DMS53 (cell line): ENCODE measurements at places on chromosomes 4 and X.

- DNase-seq = peak; percentile 49
These were observed 62.9 kb upstream of the HOPX start for GRCh38 chr4:56744030-56744429.

- DNase-seq = no peak
These were observed 21.0 kb downstream of the PLS3 start for GRCh38 chrX:115581759-115582615.

DNA sequence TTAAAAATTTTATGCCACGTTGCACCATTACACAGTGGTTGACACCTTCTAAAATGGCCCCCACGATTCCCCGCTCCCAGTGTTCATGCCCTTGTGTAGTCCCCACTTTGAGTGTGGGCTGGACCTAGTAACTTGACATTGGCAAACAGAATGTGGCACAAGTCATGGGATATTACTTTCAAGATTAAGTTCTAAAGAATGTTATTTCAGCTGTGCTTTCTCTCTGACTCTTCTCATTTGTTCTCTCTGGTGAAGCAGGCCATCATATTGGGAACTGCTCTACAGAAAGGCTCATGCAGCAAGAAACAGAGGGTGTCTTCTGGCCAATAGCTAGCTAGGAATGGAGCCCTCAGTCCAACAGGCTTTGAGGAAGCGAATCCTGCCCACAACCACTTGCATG lies 67.1 kb downstream of the ATXN3L start:
- DNase-seq = no peak

DNA sequence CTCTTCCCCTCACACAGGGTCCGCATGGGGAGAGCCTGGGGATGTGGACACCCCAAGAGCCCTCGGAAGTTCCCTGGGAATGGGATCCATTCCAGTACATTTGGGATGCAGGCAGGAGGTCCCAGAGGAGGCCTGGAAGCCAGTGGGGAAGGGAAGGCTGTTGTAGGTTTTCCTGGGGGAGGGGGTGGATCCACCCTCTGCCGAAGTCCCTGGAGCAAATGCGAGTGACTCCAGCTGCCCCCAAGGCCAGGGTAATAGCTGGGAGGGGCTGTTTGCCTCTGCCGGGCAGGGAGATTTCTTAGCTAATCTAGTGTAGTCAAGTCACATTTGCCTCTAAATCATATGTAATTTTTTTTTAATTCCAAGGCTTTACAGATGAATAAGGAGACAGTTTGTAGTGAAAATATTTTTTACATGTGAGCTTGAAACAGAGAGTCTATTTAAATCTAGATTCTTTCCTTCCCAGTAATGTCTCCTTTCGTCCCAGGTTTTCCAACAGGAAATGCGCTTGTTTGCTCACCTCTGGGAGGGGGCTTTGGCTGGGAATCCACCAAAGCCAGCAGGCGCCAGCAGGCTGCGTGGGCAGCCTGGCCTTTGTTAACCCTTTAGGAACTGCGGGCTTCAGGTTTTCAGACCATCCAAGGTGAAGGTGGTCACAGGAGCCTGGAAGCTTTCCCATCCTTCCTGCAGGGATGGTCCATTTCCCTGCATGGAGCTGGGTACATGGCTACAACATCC lies 26.8 kb downstream of the SH3TC1 start:
- DNase-seq = no peak

- DNase-seq = no peak
These were observed 51.1 kb upstream of the UGT8 start for GRCh38 chr4:114547340-114548134.

DNA sequence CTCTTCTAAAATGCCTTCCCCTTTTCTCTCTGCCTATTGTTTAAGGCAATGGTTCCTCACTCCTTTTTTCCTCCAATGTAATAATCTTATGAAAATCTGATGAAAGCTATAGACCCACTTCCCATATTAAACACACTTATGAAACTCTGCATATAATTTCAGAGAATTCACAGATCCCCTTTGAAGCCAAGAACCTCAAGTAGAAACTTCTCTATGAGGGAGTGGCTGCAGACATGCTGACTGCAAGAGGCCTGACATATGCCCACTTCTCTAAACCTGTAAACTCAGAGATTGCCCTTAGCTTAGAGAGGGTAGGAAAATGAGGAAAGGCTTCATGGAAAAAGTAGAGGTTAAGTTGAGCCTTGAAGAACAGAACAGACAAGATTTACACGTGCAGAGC lies 37.6 kb downstream of the TAB3 start:
- DNase-seq = no peak

DNA sequence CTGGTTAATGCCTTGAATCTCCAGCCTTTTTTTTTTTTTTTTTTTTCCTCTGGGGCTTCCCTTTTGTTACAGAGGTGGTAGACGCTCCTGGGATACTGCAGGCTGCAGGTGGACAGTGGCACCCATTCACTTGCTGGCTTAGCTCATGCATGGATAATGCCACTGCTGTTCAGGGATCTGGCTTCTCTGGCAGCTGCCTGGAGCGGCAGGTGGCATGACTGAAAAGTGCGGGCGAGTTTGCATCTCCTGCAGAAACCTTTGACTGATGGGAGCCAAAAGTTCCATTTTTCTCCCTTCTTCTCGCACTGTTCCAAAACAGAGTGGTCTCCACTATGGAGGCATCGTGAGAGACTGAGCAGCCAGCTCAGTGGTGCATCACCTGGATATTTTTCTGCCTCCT lies 5.9 kb upstream of the STIM2 start:
- peak; percentile 89 for DNase-seq

DNA sequence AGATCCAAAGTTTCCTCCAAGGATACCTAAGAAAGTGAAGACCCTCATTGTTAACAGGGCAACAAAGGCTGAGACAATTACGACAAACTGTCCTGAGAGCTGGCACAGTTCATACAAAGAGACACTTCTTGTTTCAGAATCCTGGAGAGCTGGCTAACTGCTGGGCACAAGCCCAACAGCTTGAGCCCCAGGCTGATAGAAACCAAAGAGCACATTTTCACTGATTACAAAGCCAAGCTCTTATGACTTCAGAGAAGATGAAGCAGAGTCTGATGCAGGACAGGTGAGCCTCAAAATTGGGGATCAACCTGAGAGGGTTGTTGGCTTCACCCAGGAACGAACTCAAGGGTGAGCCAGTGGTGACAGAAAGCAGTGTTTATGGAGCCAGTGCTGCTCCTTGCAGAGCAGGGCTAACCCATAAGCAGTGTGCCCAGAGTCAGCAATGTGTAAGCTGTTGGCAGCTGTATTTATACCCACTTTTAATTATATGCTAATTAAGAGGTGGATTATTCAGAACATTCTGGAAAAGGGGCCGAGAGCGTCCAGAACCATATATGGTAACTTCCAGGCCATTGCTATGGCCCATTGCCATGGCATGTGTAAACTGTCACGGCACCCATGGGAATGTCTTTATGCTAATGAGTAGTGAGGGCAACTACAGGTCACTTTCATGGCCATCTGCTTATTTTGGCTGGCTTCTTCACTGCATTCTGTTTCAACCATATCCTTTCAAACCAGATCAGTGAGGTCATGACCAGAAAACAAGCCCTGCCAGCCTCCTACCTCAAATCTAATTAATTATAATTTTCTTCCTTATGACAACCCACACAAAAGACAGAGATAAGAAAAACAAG lies 183.7 kb downstream of the EVC2 start:
- peak; percentile 57 for DNase-seq

DNA sequence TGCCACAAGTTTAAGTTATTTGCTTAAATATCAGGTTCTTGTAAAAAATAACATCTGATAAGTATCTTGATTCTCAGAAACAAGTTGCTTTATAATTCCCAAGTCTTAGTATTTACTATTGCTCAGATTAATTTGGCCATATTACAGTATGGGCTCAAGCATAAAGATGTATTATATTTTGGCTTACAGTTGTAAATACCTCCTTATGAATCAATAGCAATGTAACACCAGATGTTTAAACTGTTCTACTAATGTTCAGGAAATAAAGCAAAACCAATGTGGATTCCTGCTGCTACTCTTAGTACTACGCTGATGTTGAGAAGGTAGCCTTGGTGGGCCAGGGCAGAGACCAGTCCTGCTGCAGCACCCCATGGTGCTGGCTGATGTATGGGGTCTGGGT lies 102.7 kb downstream of the MGST2 start:
- no peak for DNase-seq

GRCh38 chrX:40172401-40173142 lies 74.8 kb upstream of the BCOR start:
- peak; percentile 87 for DNase-seq

DNA sequence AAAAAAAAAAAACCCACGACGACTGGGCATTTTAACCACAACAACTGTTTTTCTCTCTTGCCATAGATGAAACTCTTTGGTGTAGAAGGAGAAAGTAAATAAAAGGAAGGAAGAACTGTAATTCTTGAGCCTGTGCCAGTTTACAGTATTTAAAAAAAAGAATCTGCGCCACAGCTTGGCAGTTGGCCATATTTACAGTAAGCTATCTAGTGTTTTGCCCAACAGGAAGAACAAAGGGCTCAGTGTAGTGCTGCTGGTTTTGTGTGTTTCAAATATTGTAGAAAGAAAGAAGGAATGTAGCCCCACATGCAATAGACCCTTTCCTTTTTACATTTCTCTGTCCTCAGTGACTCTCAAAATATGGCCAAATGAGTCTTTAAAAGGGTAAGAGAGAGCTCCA lies 66.1 kb downstream of the NR3C2 start:
- DNase-seq = peak; percentile 84

GRCh38 chr4:108426493-108426892 lies 193.9 kb upstream of the RPL34 start:
- no peak for DNase-seq

- DNase-seq = peak; percentile 75
These were observed 31.5 kb downstream of the ACTRT1 start for GRCh38 chrX:128020701-128021100.

DNA sequence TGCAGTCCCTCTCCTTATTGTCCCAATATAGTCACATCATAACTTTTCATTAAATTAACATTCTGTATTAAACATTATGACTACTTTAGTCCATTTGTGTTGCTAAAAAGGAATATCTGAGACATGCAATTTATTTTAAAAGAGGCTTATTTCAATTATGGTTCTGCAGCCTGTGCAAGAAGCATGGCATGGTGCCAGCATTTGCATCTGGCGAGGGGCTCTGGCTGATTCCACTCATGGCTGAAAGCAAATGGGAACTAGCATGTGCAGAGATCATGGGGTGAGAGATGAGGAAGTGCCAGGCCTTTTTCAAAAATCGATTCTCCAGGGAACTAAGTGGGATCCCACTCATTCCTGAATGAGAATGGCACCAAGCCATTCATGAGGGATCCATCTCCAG lies 476.3 kb upstream of the RPS6KA3 start:
- no peak for DNase-seq

- DNase-seq = no peak
These were observed 93.3 kb downstream of the RASGEF1B start for GRCh38 chr4:81378386-81378785.

GRCh38 chr4:10577018-10577417 lies 107.5 kb downstream of the CLNK start:
- no peak for DNase-seq

DNA sequence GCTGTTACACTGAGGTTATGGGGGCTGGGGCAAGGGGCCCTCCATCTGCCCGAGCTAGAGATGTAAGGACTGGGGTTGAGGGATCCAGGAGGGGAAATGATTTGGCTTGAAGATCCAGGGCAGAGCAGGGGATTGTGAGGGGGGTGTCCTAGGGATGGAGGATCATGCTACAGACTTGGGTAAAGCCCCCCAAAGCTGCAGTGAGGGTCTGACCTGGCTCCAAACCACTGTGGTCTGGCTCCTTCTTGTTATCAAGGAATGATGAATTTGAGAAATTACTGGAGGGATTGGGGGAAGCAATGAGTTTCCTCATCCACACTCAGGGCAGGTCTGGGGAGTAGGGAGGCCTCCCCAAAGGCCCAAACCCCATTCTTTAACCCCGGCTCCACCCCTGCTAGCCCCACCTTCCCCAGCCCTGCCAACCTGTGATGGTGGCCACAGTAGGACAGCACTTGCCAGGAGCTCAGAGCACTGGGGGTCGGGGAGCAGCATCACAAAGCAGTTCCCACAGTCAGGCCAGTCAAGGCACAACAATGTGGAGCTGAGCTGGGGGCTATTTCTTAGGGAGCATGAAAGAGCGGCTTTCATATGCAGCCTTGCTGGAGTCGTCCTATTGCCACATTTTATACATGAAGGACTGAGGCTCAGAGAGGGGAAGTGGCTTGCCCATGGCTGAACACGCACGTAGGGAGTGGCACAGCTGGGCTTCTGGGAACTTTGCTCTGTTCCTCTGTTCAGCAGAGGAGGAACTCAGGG lies 165.5 kb downstream of the EFNB1 start:
- no peak for DNase-seq
